ENCODE measurements at places on chromosomes 11 and 22.
A peak's percentile ranks its signal among the peaks of the same experiment; 100 is the strongest.

- DNase-seq: no peak
Measured at GRCh38 chr11:45100339-45100738, 46.1 kb upstream of the PRDM11 start.

- no peak for DNase-seq
Measured at GRCh38 chr11:23398052-23398451, 537.8 kb upstream of the CCDC179 start.

- DNase-seq: no peak
Measured at GRCh38 chr11:10379426-10379825, 74.6 kb downstream of the ADM start.

DNA sequence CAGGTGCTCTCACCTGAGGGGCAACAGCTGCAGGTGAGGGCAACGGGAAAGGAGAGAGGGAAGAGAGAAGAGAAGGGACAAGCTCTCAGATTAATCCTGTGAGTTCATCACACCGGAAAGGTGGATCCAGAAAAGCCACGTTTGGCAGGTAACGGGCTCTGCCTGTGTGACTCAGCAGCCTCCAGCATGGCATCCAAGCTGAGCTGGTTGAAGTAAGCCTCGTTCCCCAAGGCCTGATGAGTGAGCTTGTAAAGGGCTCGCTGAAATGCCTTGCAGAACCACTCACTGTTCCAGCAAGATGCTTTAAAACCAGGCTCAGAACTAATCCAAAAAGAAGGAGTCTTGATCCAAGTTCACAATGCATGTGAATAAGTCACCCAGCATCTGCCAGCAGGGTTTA lies 206.9 kb upstream of the TMEM45B start:
- no peak for DNase-seq

- DNase-seq: peak; percentile 78
Measured at GRCh38 chr11:46389450-46390330, 1.9 kb downstream of the CHRM4 start.

DNA sequence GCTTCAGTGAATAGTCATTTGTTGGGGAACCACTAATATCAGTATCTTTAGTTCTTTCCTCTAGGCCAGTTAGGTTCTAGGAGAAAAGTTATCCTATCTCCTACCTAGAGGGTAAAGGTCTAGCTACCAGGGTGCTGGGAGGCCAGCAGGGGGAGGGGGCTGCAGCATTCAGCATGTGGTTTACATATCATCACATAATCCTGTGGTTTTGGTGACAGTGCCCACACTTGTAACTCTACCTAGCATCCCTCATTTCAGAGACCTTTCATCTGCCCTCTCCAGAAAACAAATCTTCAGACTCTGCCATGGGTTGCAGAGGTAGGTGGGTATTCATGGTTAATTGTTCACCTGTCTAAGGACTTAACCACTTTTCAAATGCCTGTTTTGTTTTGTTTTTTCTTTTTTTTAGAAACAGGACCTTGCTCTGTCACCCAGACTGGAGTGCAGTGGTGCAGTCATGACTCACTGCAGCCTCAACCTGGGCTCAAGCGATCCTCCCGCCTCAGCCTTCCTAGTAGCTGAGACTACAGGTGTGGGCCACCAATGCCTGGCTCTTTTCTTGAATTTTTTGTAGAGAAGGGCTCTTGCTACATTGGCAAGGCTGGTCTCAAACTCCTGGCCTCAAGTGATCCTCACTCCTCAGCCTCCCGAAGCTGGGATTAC lies 146.8 kb downstream of the ENTHD1 start:
- DNase-seq: no peak

- DNase-seq: no peak
Measured at GRCh38 chr11:102573851-102574250, 43.3 kb upstream of the MMP7 start.

Measured in NCI-H1105 treated with DMSO at 0.1 percent for 48 hours (cell line).